ENCODE measurements at places on chromosomes 13 and 19.

GRCh38 chr13:100536643-100537180 is 51.9 kb downstream of the GGACT start:
- no peak for DNase-seq

DNA sequence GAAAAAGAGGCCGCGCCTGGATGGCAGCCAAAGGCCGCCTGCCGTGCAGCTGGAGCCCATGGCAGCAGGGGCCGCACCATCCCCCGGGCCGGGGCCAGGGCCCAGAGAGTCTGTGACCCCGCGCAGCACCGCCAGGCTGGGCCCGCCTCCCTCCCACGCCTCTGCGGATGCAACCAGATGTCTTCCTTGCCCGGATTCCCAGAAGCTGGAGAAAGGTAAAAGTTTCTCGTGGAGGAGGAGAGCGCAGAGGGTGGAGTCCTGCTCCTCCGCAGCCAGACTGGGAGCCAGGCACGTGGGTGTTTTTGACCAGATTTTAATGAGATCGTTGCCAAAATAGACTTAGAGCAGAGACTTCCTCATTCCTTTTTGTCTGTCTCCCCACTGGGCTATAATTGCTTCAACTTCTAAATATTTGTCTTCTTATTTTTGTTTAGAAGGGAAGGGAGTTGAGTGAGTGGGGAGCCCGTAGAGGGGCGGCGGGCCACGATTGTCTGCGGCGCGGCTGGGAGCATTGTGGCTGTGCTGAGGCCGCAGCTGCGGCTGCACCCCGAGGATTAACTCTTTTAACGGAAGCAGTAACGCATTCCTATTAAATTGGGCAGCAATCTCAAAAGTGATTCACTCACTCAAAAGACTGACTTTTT is 22.8 kb upstream of the NDUFS7 start:
- DNase-seq: peak; percentile 41

- DNase-seq: no peak
Measured at GRCh38 chr19:41697198-41697855, 9.3 kb upstream of the CEACAM7 start.

- DNase-seq: peak; percentile 67
Measured at GRCh38 chr19:42601811-42602443, 7.2 kb upstream of the CEACAM8 start.

GRCh38 chr19:7224209-7224686 is 70.0 kb downstream of the INSR start:
- no peak for DNase-seq

GRCh38 chr19:46926170-46927071 is 65.6 kb downstream of the ARHGAP35 start:
- DNase-seq: no peak

GRCh38 chr19:58033741-58034476 is at the start of gene ZSCAN1:
TSS of gene ZSCAN1 (plus strand) at chr19:58034025. CDS start at chr19:58037837, 3,812 bp downstream.
- DNase-seq: peak; percentile 81

GRCh38 chr13:52903320-52903719 is 54.9 kb upstream of the PCDH8 start:
- no peak for DNase-seq

DNA sequence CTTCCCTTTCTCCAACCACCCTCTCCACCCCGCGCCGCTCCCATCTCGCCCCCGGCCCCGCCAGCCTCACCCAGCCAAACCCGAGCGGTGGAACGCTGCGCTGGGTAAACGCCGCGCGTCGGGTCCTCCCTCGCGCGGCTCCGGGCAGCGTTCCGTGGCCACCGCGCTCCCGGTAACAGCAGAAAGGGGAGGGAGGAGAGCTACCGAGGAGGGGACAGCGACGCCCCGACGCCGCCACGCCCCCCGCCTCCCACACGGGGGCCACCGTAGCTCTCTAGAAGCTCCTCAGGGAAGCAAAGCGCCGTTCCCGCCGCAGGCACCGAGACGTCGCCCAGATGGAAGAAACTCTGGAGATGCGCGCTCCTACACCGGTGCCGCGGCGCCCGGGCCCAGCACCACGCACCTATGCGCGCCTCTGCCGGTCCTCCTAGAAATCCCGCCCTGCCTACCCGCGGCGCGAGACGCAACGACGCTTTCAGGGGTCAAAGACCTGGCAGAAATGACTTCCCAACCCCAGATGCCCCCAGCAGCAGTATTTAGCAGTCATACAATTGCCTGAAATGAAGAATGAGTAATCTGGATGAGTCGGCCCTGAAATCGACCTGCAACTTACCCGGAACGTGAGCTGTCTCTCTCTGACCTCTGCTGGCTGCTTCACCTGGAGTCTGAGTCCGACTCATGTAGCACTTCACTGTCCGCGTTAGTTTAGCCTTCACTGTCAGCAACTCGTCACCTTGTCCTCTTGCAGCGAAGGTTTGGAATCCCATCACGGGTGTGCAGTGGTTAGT is at the start of gene RUBCNL:
TSS of gene RUBCNL (minus strand) at position 189 of the 788 bp plus-strand sequence. CDS start 14,777 bp downstream, outside the sequence.
- peak; percentile 38 for DNase-seq

- no peak for DNase-seq
Measured at GRCh38 chr19:41222240-41222639, 3.2 kb downstream of the AXL start.

GRCh38 chr13:73273745-73274144 is 214.9 kb downstream of the KLF5 start:
- DNase-seq: no peak

DNA sequence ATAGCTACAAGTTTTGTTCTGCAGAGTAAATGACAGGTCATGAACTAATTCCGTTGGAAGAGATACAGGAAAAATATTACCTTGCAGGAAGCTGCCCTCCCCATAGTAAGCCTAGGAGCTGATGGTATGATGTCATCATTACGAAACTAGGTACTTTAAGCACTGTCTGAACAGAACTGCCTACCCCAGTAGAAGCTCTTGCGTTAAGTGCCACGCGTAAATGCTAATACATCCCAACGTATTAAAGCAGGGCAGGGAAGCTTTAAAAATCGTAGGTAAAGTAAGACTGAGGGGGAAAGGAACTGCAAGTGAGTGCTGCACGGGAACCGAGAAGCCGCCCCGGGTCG is 572 bp downstream of the UGGT2 start:
- DNase-seq: peak; percentile 70

GRCh38 chr19:18349524-18350128 is 9.2 kb downstream of the PGPEP1 start:
- peak; percentile 81 for DNase-seq

- DNase-seq: peak; percentile 29
Measured at GRCh38 chr19:44807652-44808462, 1.0 kb upstream of the BCAM start.

- DNase-seq: peak; percentile 62
Measured at GRCh38 chr13:99227909-99228688, 27.4 kb downstream of the UBAC2 start.

GRCh38 chr13:75785130-75785529 is 149.0 kb downstream of the LMO7 start:
- DNase-seq: no peak

DNA sequence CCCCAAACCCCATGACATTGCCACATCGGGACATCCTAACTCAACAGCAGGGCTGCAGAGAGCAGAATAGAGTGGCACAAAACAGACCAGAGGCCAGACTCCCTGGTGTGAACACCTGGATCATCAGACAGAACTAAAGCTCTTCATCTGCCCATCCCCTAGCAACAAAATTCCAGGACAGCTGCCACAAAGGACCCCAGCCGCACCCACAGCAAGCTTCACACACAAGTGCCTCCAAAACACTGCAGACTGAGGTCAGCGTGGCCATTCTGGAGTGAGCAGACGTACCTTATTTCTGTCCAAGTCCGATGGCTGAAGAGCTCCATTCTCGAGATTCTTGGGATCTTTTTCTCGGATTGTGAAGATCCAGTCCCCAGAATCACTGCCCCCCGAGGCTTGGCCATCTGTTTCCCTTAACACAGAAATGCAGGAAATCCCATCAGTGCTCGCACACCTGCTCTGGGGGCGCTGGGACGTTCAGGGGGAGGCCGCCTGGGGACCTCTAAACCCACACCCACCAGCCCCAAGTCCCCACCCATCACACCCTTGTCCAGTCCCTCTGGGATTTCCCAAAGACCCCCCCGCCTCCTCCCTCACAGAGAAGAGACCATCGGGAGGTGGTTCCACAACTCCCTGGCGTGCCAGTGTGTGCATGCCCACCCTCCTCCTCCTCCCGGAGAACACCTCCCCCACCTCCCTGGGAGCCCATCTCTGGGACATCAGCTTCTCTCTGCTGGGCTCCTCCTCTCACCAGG is 115.2 kb downstream of the STK24 start:
- no peak for DNase-seq

GRCh38 chr13:111909971-111910671 is 156.8 kb upstream of the SOX1 start:
- DNase-seq: no peak

DNA sequence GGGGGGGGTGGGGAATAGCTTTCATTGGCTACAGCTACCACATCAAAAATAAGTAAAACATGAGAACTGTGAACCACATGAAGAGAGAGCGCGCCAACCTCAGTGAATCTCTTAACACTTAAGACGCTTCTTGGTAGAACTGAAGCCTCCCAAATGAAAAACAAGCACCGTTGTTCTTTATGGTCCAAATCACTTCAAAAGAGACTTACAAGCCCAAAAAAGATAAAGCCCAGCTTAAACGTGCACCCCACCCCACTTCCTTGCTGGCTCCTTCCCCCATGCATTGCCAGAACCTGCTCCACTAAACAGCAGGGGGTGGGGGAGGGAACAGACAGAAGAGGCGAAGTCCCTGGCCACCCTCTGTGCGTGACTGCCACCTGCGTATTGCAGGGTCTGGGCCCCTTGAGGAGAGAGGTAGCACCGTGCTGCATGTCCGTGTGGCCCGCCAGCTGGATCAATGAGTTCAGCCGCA is 479.1 kb downstream of the FOXO1 start:
- no peak for DNase-seq

- no peak for DNase-seq
Measured at GRCh38 chr13:50999641-51000040, 90.0 kb downstream of the RNASEH2B start.

DNA sequence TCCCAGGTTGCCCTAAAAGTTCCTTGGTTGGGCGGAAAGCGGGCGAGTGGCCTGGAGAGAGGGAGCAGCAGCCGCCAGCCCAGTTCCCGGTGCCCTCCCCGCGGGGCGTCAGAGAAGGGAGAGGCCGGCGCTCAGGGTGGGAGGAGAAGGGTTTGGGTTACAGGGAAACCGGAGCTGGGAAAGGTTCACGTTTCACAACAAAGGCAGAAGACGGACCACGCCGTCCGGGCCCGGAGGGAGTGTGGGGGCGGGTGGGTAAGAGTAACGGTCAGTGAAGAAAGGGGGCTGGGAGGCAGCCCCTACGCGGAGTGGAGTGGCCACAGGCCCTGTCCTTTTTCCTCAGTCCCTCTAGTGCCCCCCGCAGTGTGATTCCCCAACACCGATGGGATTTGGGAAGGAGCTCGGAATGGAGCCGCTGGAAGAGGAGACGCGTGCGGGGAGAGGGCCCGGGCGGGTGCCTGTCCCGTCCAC is 1.6 kb downstream of the SIX5 start:
- no peak for DNase-seq

GRCh38 chr13:67967031-67967430 is 736.9 kb upstream of the PCDH9 start:
- DNase-seq: no peak

DNA sequence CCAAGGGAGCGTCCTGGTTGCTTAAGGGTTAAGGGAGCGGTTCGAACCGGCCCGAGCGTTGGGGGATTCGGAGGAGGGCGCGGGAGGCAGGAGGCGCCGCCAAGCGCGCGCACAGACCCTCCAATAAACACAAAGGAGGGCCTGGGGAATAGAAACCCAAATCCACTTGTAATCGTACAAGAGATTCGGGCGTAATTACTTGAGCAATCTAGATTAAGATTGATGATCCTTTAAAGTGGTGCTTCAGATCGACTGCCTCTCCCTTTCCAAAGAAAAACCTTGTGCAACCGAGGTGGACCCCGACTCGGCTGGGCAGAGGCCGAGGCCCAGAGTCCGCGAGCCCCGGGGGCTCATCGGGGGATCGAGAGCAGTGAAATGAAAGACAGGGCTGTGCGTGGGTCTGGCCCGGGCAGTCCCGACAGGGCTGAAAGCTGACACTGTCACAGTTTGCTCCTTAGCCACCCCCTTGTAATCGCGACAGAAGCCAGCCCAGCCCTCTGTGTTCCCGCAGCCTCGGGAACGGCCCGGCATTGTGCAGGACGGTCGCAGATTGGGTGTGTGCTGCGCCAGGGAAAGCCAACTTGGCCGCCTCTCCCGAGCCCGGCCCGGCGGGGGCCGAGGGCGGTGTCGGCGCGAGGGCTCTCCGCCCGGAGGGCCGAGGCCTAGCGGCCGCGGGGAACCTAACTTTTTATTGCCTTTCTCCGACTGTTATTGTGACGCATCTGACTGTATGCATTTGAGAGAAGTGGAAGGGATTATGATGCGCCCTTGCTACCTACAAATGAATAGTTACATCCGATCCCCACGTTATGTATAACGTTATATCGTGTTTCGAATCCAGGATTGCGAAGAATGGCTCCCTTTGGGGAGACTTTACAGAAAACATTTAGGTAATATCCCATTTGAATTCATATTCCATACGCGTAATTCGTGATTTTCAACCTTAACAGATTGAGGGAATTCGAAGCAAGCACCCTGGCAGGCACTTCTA is 5.5 kb downstream of the MAB21L1 start:
- DNase-seq: peak; percentile 44

- no peak for DNase-seq
Measured at GRCh38 chr19:31512181-31512970, 163.1 kb upstream of the TSHZ3 start.

DNA sequence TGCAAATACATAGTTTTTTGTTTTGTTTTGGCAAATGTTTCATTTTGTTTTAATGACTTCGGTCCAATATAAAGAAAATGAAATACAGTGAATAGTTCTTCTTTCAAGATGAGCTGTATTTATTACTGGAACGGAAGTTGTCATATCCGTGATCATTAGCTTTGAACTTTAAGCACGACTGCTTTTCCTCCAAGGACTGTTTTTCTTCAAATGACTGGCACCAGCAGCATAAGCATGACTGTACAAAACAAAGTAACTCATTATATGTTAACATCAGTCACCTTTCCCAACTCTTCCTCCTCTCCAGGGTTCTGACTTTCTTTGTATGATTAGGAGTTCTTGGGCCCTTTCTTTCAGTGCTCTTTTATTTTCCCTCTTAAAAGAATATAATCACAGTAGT is 20.5 kb downstream of the EDNRB start:
- no peak for DNase-seq

DNA sequence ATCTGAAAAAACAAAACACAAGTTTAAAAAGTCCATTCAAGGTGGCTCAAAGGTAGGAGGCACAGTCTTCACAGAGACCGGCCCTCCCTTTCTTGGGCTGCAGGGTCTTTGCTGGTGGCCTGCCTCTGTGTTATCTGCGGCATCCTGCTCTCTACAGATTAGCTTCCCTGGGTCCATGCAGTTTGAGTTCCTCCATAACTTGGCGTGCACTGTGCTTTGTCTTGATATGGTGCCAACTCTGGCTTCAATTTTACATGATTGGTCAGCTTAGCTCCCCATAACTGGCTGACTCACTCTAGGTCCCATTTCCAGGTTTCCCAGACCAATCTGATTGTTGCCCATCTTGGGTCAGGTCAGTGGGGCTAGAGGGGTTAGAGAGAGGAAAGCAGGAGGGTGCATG is 41.8 kb downstream of the TPT1 start:
- peak; percentile 81 for DNase-seq

GRCh38 chr19:43605875-43606568 is 5.9 kb upstream of the SRRM5 start:
- no peak for DNase-seq

GRCh38 chr13:99386911-99387788 is 80.0 kb upstream of the GPR183 start:
- peak; percentile 81 for DNase-seq
